Left renal pelvis (tissue), 4 donors: ENCODE measurements at places on chromosomes 7 and 10.

GRCh38 chr7:3730276-3730675 lies 429.2 kb downstream of the SDK1 start:
- no peak for DNase-seq

DNA sequence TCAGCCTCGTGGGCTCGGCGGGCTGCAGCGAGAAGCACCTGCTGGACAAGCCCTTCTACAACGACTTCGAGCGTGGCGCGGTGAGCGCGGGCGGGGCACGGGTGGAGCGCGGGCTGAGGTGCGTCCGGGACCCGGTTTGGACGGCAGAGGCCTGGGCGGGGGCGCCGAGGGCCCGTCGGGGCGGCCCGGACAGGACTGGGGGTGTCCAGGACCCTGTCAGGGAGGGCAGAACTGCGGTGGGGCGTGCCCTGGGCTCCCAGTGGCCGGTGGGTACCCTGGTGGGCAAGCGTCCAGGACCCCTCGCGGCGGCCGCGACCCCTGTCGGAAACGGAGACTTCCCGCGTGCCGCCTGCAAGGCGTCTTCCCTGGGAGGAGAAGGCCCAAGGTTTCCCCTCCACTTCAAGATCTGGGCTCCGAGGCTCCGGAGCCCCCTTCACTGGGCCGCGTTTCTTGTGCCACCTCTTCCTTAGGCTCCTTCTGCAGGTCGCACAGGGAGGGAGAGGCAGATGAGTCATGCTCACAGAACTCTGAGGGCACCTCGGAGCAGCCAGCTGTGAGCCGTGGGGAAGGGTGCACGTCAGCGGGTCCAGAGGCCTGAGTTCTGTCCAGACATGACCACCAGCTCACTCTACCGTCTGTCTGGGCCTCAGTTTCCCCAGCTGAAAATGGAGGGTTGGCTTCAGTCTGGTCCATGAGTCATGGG lies 485 bp downstream of the ALOX5 start:
- no peak for DNase-seq

GRCh38 chr10:1570416-1571051 lies 166.8 kb downstream of the ADARB2 start:
- DNase-seq = no peak

GRCh38 chr7:138460176-138460648 lies at the start of gene TRIM24:
TSS of gene TRIM24 (plus strand) at chr7:138460259. CDS start at chr7:138460549, 290 bp downstream.
- DNase-seq = peak; percentile 20

DNA sequence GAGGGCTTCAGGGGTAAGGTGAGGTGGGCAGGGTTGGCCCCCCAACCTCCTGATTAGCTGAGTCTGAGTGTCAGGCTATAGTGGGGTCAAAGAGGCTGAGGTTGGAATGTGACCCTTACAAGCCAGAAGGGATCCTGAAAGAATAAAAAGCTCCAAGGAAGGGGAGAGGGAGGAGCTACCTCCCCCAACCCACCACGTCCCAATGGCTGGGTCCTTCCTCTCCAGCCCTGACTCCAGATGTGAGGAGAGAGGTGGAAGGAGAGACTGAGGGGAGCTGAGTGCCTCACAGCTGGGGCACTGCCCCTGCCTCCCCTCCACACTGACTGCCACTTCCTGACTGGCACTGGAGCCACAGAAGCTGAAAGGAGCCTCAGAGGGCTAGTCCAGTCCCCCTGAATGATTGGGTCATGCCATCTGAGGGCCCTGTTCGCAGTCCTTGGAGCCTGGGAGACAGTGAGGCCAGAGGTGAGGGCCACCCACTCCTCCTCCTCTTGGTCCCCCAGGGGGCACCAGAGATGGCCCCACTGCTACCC lies 20.6 kb downstream of the IMPDH1 start:
- DNase-seq = no peak
